ENCODE measurements at places on chromosomes 2 and 18.

DNA sequence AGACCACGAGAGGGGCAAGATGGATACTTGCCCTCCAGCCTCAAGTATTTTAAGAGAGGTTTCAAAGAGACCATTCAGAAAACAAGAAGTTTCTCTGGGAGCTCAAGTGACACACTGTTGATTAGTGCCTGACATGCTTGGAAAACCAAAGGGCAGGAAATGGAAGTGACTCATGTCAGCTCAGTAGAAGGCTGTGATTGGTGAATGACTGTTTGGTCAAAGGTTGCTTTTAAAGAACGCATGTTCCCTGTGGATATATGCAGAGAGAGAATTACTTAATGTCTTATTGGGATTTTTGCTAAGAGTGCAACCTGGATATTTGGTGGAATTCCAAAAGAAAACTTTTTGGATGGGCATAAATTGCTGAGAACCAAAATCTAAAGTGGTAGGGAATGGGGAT, 549.9 kb downstream of the XIRP2 start:
- DNase-seq: no peak

DNA sequence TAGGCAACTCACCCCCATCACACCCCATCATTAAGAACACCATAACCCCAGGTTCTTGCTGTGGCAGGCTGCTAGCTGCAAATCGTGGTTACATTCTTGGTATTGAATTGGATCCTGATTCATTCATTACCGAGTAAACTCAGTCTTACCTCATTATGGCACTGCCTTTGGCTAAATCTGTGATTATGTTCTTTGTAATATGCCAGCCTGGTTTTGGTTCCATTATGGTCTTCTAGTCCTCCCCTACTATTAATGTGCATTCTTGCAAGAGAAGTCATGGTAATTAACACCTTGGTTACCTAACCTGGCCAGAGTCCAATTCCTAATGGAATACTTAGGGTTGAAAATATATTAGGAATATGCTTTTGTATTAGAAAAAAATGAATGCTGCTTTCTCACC, 258.9 kb upstream of the APCDD1 start:
- no peak for DNase-seq

- no peak for DNase-seq
These were observed 113.3 kb upstream of the SERTAD2 start for GRCh38 chr2:64766841-64767669.

DNA sequence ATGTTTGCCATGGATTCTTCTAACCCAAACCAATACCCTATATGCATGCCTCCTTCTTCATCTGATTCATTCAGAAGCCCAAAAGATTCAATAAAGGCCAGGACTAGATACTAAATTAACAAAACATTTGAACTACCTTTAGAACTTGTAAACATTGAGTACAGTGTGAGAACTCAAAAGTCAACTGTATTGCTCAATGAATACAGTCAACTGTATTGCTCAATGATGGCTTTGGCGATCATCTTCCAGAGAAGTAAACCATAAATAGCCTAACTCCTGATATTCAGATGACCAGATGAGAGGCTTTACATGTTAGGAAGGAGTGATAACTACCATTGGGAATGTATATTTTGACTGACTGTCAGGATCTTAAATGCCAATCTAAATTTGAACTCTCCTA, 206.5 kb upstream of the ITGA4 start:
- DNase-seq: no peak
